ENCODE measurements at places on chromosomes 6 and 20. TPM values are rescaled to one million over a fixed set of nuclear protein-coding genes. Genes with fewer than 3 reads are reported as not detected.

POU5F1 gene
- total RNA-seq = not detected

EMILIN3 gene
- total RNA-seq = 7.5 TPM

GPR6 gene
- not detected for total RNA-seq

CYP21A2 gene
- 0.23 TPM for total RNA-seq

SLC2A10 gene
- 12.7 TPM for total RNA-seq

BTN3A1 gene
- total RNA-seq = 12.7 TPM

SLC44A4 gene
- total RNA-seq = 0.32 TPM

CDSN gene
- not detected for total RNA-seq

CALHM4 gene
- not detected for total RNA-seq

GRCh38 chr20:31568773-31569162 is 36.3 kb upstream of the ID1 start:
- DNase-seq = no peak

GRCh38 chr6:121873595-121873994 is 438.1 kb downstream of the GJA1 start:
- no peak for DNase-seq

DNA sequence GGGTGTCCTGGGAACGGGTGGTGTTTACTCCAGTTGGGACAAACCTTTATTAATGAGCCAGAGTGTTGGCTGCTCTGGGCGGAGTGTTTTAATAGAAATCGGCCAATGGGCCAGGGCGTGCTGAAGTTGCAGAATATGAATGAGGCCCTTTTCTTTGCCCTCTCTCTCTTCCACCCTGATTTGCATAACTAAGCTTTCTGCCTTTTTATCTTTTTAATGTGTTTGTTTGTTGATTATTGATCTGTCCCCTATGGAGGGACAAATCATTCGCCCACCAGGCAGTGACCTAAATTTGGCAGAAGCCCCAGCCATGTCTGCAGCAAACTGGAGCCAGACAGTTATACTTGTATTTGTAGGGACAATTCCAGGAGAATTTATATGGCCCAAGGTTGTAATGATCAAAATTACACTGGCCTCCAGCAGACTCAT is 420.9 kb downstream of the PREX1 start:
- DNase-seq = no peak

- DNase-seq = no peak
These were observed 158.2 kb upstream of the IMPG1 start for GRCh38 chr6:76230711-76231110.

DNA sequence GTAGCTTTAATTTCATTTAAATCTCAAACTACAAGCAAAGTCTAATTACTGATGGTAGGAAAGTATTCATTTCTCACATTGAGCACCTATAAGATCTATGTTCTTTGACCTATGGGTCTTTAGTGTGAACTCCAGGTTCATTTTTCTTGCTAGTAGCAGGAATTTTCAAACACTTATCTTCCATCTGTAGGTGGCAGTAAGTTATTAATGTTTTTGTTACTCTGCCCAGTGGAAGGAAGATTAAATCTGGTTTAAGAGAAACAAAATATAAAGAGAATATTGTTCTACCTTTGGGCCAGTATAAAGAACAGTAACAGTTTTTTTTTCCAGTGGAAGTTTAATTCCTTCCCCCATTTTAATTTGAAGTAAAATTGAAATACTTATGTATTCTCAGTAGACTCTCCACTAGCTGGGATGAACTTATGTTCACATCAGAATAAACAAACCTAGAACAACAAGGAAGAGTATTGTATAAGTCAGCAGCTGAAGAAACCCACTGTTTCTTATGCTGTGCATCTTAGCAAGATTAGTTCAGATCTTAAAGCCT is 328.2 kb downstream of the PHF3 start:
- DNase-seq = no peak

GRCh38 chr6:46305833-46306232 is 135.1 kb upstream of the ENPP5 start:
- no peak for DNase-seq

DNA sequence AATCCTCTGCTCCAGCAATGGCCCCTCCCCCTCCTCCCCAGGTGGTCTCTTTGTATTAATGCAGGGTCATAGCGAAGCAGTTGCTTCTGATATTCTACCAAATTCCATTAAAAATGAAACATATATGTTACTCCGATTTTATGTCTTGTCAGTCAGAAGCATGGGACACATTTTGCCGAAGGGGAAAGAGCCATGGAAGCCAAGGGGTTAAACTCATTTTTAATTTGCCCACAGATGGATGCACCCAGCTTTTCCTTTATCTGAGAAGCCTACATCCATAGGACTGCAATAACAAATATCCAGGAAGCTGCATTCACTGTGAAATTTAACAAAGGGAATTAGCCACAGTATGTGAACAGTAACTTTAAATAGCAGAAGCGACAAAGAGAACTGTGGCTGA is 688.2 kb downstream of the QKI start:
- no peak for DNase-seq

DNA sequence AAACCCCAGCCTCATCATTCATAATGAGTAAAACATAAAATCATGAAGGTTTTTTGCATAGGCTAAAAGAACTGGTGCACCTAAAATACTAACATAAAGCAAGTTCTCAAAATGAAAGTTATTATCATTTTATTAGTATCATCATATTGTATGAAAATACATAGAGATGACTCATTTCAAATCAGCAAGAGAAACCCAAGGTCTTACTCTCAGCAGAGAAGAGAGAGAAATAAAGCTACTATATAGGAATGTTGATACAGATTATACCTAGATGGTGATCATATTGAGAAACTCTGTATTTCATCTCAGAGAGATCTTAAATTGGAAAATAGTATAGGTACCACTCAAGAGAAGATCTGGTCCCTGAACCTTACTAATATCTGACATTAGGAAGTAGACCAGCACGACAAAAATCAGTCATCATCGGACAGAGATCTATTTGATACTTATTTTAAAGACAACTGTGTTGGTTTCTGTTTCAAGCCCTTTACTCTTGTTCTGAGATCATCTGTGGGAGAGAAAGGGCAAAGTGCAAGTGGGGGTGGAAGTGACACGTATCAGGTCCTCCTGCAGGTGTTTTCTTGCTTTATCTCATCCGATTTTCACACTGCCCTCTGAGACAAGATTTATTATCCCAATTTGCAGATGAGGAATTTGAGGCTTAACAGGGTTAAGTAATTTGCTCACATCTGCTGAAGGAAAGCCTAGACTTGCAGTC is 532.3 kb downstream of the MAFB start:
- no peak for DNase-seq

All from neural crest cell (in vitro differentiated cells).